ENCODE measurements at places on chromosomes 4 and X.

GRCh38 chr4:94911106-94911505, 153.4 kb downstream of the BMPR1B start:
- DNase-seq: no peak

DNA sequence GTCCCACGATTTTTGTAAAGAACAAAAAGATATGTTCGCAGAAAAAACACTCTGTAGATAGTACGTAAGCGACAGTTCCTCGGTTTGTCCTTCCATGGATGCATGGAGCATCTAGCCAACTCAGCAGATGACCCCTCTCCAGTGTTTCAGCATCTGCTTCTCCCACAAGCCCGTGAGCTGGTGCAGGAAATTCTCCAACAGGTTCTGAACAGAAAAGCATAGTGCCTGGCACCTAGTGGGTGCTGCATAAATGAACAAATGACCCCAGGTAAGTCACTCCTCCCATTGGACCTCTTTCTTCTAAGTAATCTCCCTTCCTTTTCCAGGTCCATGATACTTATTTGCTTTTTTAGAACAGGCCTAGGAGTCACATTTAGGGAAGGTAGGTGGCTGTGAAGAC, 966 bp upstream of the KIAA0232 start:
- DNase-seq: no peak

DNA sequence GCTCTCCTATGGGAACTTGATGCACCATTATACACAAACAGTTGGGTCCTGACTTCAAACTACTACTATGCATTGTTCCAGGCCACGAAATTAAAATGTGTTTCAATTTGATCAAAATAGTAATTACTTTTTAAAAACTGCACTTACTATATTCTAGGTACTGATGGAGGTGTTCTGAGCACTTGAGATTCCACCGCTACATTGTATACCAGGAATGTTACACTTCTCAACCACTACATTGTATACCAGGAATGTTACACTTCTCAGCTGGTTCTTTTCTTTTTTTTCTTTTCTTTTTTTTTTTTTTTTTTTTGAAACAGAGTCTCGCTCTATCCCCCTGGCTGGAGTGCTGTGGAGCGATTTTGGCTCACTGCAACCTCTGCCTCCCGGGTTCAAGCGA, 77.9 kb downstream of the ELOVL6 start:
- DNase-seq: no peak

DNA sequence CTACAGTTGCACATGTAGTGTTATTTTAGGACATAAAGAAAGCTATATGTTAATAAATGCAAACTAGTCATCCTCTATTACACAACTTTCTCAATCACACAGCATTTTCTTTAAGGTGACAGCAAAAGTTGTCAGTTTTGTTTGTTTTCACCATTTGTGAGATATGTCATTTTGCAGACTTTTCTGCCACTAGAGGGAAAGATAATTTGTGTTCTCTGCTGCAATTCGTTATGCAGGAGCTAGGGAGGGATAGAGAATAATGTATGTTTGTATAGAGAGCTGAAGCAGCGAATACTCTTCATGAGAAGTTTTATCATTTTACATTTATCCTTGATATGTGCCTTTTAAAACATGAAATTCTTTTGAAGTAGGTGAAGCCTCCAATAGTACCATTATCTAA, 670.6 kb upstream of the ATOH1 start:
- DNase-seq: no peak

- no peak for DNase-seq
Measured at GRCh38 chr4:12411072-12411471, 982.4 kb upstream of the HS3ST1 start.

- DNase-seq: no peak
Measured at GRCh38 chr4:166252487-166253402, 379.7 kb downstream of the TLL1 start.

DNA sequence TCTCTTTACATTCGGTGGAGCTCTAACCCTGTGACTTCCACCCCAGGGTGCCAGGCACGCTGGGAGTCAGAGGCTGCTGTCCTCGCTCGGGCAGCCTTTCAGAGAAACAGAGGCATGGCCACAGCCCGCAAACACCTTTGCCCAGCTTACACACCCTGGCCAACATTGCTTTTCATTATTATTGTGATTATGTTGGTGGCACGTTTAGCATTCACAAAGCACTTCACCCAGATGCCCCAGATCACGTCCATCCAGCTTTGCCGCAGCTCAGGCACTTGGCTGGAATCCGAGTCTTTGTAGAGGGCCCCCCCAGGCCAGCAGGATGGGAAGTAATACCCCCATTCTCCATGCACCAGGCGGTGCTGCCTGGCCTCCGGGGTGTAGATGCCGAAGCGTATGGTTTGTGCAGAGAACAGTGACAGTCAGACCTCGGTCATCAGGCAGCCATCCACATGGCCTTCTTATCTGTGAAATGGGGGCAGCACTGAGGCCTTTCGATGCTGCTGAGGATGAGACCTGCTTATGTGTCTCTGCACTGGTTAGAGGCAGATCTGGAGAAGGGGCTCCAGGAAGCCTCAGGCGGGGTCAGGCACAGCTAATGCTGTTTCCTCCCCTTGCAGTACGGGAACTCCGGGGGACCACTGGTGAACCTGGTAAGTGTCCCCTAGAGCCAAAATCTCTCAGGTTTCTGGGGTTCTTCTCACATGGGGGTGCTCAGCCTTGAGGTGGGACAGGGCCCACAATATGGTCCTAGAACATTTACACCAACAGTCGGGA, 22.3 kb downstream of the HTRA3 start:
- no peak for DNase-seq
